ENCODE measurements at places on chromosomes 12 and 14.

DNA sequence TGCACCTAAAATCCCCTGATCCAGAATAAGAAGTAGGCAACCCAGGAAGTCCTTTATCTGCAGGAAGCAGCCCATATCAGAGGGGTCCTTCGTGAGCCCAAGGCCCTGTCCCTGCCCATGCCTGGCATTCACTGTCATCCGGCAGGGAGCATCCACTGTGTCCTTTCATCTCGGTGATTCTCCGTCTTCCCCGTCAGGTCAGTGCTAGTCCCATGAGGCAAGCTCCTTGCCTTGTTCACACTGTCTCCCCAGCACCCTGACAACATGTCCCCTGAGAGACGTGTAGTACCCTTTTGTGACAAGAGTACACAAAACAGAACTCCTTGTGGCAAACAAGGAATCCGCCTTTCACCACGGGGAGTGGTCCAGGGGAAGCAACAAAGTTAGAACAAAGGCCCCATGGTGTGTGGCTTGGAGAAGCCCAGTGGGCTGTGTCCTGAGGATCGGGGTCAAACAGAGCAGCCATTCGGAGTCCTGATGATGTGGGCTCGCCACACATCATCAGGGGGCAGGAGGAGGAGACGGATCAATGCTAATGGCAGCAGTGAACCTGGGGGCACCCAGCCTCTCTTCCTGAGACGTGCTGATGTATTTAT, 112.1 kb downstream of the DICER1 start:
- DNase-seq: no peak

- no peak for DNase-seq
These were observed 34.8 kb downstream of the ATL1 start for GRCh38 chr14:50594577-50595316.

DNA sequence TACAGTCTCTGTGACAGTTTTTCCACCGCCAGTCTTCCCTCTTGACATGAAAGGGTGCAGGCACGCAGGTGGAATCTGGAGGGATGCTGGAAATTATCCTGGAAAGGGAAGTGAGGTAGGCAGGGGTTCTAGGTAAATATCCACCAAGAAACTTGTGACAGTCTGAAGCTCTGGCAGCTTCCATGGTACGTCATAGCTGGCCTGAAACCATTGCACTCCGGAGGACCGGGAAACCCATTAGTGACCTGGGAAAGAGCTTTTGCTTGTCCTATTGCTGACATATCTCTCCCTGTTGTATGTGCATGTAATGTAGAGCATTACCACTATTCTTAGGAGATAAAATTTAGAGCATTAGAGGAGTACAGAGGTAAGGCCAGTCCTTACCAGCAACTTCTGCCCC, 275.9 kb downstream of the EGLN3 start:
- DNase-seq: no peak

DNA sequence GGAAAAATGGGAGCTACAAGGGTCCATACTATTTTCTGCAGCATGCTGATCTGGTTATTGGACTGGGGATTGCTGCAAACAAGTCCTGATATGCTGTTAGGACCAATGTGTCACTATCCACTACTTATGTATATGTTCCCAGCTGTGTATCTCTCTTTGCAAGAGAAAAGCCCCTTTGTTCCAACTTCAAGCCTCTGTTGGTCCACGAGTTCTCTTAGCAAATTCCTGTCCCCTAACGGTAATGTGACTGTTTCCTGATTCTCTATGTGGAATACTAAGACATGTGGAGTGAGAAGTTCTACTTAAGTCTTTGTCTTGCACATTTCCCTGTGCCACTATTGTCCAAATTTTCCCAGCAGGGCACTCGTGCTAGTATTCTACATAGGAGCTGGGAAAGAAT, 557.7 kb downstream of the FSCB start:
- no peak for DNase-seq

GRCh38 chr12:87923361-87923760, 105.8 kb downstream of the C12orf50 start:
- no peak for DNase-seq

GRCh38 chr12:109443794-109444193, 33.3 kb downstream of the KCTD10 start:
- DNase-seq: no peak

- no peak for DNase-seq
These were observed 904.8 kb upstream of the SEL1L start for GRCh38 chr14:82438436-82438835.

GRCh38 chr12:113818833-113819232, 147.3 kb downstream of the RBM19 start:
- DNase-seq: peak; percentile 1

DNA sequence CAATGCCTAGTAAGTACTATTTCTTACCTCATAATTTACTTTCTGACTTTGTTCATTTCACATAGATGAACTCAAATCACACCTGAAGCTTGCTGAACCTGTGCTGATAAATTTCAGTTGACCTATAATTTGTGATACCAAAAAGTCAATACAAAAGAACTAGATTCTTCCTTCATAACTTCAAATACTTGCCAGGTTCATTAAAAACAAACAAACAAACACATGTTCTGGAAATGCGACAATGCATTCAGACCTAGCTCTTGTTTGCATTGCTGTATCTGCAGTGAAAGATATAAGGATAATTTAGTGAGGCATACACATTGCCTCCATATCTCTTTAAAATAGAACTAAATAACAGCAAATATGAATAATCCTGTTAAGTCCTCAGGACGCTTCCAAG, 221.3 kb downstream of the GXYLT1 start:
- DNase-seq: no peak

GRCh38 chr12:123225443-123225842, 7.5 kb downstream of the MPHOSPH9 start:
- DNase-seq: no peak

DNA sequence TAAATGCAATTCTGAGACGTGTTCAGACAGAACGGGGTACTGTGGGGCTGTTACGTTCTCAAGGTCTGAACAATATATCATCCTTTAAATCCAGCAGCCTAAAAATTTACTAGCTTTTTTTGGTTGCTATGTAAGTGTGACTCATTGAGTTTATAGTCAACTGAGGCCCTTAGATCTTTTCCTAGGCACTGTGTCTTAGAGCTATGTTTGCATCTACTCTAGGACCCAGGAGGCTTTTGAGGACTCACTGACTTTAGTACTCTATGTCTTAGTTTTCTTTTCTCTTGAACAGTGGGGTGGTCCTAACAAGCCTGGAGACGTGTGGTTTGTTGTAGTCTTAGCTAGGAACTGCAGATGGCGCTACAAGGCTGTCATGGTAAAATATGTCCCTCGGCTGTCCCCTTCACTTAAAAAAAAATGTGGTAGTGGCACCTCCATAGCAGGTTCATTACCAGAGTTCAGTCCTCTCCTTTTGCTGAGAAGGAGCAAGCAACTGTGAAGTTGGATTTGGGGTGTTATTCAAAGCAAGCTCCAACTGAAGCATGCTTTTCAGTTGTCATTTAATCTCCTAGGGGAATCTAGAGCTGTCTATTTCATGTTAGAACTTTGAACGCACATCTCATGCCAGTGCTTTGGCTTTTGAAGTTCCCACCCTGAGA, 8.7 kb upstream of the SPATS2 start:
- peak; percentile 64 for DNase-seq

GRCh38 chr12:98532687-98533304, 17.4 kb downstream of the TMPO start:
- no peak for DNase-seq

GRCh38 chr12:11830307-11830801, 180.9 kb downstream of the ETV6 start:
- DNase-seq: no peak

- DNase-seq: no peak
These were observed 9.6 kb downstream of the KCNJ8 start for GRCh38 chr12:21764950-21765349.

- DNase-seq: no peak
These were observed 82.2 kb downstream of the PTPRO start for GRCh38 chr12:15404485-15404884.

DNA sequence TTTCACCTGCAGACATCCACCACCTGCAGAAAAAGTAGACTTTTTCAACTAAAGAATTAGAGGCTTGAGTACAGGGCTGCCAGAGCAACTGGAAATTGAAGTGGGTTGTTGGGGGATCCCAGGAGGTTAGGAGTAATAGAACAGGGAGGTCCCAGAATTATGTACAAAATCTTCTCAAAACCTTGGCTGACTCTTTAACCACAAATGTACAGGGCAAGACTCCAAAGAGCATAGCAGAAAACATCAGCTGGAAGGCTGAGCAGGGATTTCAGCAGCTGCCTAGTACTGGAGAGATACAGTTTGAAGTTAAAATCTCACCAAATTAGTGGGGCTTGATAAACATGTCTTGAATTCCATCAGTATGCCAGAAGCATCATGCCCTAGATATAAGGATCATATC, 191.6 kb downstream of the CRADD start:
- DNase-seq: no peak

DNA sequence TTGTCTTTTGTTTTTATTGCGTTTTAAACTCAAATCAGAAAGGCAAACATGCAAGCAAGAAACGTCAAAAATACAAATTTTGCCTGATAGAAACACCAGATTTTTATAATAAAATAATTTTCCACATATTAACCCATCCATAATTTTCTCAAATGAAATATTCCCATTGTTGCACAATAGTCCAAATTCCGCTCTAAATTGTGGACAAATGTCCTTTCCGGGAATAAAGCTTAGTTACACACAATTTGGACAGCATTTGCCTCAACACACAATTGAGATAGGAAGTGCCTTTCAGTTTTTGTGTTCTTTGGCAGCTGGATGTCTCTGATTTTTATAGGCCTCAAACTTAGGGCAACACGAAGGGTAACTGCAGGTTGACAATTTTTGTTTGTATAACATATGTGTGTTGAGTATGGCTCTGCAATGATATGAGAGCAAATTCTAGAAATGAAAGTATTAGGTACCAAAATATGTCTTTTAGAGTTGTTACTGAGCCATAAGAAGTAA, 105.8 kb downstream of the DIO2 start:
- DNase-seq: no peak

DNA sequence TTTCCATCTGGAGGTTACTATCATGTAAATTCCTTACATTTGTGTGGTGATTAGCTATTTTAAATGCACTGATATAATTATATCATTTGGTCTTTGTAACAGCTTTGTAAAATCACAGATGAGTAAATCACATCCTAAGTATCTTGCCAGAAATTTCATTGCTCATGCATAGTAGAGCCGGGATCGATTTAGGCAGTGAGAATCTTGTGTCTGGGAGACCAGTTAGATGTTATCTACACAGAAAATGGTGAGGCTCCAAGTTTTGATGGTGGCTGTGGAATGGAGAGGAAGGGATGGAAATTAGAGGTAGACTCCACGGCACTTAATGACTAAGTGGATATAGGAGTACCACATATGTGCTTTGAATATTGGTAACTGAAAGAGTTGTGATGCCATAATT, 156.3 kb downstream of the MSRB3 start:
- DNase-seq: no peak

- no peak for DNase-seq
These were observed 126.8 kb upstream of the EVL start for GRCh38 chr14:99938376-99938775.

- DNase-seq: no peak
These were observed 49.2 kb upstream of the DUSP6 start for GRCh38 chr12:89401433-89402058.

- no peak for DNase-seq
These were observed 225.2 kb downstream of the FUT8 start for GRCh38 chr14:65637780-65638179.

GRCh38 chr12:115660211-115660805, 617.2 kb downstream of the MED13L start:
- DNase-seq: no peak

GRCh38 chr14:99559286-99559990, 44.6 kb downstream of the CCDC85C start:
- DNase-seq: no peak

DNA sequence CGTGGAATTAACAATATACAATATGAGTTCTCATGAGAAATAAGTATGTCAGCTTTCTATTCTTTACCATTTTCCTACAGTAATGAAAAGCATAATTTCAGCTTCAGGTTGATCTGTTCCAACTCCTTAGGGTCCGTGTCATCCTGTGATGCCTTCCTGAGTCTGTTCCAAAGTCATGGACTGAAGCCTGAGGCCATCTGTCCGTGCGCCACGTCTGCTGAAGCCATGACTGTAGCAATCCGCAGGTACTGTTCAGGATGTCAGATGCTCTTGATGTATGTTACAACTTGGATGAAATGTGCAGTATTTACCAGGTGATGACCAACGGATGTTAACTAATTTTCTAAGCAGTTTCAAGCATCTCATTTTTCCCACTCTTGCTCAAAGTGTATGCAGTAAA, 67.0 kb upstream of the ATF1 start:
- no peak for DNase-seq

DNA sequence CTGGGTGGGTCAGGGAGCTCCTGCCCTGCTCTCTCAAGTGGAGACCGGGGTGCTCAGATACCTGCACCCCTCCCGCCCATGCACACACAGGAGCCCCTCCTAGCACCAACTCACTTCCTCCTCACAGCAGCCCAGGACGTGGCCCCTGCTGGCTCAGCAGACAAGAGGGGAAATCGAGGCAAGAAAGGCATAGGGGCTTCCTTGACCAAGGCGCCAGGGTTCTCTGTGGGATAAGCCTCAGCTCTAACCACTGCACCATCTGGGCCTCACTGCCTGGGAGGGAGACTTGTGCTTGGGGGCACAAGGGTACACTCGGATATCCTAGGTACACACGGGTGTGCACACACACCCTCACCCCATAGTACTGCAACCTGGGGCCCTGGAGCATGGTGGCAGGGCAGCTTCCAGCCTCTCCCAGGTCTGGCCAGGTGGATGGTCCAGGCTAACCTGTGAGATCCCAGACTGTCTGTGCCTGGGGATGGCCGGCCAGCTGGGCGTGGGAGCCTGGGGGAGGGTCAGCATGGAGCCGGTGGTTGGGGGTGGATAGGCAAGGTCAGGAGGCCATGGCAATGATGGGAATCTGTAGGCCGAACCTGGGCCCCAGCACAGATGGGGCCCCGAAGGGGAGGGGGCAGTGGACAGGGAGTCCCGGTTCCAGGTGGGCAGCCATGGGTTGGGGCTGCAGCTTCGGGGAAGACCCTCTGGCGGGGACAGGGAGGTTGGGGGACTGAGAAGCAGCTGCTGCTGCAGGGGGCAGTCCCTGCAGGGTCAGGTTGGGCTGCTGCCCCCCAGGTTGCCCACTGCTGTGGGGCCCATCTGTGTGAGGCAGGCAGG, 312.4 kb downstream of the TMEM121 start:
- DNase-seq: no peak

GRCh38 chr12:128326406-128326805, 59.4 kb downstream of the TMEM132C start:
- no peak for DNase-seq

- peak; percentile 97 for DNase-seq
These were observed at the start of gene ZNF140 for GRCh38 chr12:133080368-133081158. Gene ZNF140 (plus strand): TSS chr12:133080923. CDS start chr12:133081321, 398 bp downstream.

All from SHP77 treated with DMSO at 0.1 percent for 48 hours (cell line).